RWPE1 (cell line): ENCODE measurements at places on chromosomes 4 and X.

GRCh38 chrX:102684772-102685520 is 27.3 kb upstream of the GPRASP2 start:
- no peak for DNase-seq

DNA sequence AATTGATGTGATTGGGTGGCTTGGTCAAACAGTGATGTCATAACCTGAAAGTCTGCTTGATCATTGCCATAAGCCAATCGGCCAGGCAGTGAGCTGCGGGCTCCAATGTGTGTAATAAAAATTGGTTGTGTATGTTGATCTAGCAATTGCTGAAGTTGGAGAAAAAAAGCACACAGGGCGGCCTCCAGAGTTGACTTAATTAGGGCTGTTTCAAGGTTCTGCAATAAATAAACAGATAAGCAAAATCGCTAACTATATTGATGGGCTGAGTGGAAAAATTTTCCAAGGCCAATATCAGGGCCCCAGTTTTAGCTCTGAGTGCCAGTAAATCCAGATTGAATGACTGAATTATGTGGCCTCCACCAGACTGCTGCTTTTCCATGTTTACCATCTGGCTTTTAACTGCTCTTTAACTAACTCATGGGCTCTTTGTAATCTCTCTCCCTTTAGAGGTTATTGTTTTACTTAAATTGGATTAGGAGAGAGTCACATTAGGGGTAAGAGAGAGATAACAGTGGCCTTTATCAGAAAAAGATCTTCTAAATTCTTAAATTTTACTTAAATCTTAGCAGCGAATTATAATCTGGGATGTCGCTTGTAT is 160.6 kb upstream of the WDFY3 start:
- no peak for DNase-seq

GRCh38 chr4:83779103-83780052 is 243.5 kb downstream of the GPAT3 start:
- DNase-seq: no peak

- no peak for DNase-seq
These were observed 198.0 kb downstream of the CBR4 start for GRCh38 chr4:168811786-168812651.

GRCh38 chr4:60506061-60506460 is 694.1 kb upstream of the ADGRL3 start:
- DNase-seq: no peak

- DNase-seq: no peak
These were observed 876.4 kb upstream of the SLIT2 start for GRCh38 chr4:19375136-19375804.

DNA sequence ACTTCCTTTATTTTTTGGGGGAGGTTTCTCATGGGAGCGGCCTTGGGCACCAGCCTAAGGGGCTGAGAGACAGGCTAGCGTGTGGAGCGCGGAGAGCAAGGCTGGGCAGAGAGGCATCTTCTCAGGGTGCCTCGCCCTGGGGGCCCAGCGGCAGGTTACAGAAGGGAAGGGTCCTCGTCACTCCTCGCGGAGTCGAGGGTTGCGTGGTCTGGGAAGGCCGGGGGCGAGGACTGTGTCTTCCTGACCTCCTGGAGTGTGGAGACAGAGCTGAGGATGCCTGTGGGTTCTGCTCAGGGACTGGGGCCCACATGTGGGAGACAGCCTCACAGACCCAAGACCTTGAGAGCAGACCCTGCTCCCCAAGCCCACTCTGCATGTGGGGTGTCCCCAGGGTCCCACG is 79.6 kb upstream of the LRPAP1 start:
- DNase-seq: no peak

DNA sequence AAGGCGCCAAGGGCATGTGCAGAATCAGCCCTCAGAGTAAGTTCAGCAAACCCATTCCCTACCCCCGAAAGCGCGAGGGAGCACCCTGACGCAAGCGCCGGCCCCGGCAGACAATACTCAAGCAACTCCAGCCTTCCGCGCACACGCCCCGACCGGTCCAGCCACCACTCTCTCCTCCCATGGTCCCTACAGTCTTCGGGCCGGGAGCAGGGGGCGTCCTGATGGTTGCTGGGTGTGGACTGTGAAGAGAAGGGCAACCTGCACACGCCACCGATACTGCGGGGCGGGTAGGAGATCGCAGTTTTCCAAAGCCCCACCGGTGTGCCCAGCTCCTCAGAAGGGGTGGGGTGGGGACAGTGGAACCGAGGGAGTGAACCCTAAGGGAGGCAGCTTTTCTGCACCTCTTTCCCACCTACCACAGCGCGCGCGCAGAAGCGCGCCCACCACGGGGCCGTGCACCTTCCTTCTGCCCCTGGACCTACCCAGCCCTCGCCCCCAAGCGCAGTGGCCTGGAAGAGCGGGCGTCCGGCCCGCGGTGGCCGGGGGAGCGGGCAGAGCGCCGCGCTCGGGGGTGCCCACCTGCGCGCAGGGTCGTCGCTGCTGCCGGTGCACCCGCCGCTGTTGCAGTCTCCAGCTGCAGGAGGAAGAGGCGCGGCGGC is 650.2 kb upstream of the DIPK2B start:
- no peak for DNase-seq

DNA sequence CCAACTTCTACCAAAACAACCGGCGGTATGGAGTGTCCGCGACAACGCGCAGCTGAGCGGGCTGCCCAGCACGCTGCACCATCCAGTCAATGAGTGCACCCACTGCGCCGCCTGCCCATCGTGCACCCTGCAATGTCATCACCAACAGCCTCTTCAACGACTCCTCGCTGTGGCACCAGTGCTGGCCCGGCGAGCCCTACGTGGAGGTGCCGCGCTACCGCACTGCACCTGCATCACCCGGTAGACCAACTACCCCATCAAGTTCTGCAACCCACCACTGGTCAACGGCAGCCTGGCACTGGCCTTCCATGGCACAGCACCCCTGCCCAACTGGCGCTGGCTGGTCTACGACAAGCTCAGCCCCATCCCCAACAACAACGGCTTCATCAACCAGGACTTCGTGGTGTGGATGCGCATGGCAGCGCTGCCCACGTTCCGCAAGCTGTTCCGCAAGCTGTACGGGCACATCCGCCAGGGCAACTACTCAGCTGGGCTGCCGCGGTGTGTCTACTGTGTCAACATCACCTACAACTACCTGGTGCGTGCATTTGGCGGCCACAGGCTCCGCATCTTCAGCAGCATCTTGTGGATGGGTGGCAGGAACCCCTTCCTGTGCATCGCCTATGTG is 42.8 kb downstream of the IL13RA1 start:
- DNase-seq: no peak

DNA sequence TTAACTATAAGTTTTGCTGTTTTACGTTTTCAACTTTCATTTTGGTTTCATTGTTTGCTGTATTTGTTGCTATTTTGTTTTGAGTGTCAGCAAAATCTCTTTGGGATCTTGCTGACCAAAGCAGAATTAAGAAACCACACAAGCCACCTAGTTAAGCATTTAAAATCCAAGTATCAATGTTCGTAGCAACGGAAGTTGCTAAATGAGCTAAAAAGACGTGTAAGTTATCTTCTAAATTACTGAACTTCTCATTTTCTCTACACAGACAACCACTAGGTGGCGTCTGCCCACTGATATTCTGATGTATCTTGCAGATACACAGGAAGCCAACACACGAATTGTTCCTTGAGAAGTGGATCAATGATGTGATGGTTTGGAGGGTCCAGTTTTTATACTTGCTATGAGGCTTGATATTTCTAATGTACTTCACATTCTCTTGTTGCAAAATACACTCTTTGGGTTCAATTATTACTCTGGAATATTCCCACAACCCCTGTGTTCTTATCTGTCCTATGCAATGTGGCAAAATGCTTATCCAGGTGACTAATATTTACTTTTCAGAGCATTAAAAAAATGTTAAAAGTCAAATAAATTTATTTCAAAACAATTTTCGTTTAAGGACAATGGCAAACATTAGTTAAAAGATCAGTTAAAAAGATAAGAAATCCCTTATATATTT is 250.5 kb downstream of the TECRL start:
- peak; percentile 44 for DNase-seq

GRCh38 chr4:8939160-8939839 is 67.7 kb upstream of the HMX1 start:
- DNase-seq: no peak

GRCh38 chr4:85187106-85187505 is 220.6 kb upstream of the WDFY3 start:
- no peak for DNase-seq

DNA sequence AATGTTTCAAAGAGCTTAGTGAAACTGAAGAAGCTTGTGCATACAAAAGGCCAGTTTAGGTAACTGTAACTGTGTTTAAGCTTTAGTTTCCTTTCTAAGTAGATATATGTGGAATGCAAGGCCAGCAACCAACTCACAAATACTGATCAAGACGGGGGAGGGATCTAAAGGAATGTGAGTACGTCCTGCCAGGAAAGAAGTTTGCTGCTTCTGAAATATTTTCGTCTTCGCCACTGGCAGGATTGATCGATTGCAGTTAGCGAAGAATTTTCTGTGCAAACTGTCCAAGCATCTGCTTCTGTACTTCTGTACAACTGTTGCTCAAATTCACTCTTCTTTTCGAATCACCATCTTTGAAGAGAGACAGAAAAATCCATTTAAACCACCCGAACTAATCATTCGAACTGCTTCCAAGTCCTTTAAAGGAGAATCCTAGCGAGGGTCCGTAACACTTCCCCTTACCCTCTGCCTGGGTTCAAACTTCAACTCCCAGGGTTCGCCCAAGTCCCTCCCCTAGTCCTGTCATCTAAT is 373 bp upstream of the INTS6L start:
- DNase-seq: no peak

DNA sequence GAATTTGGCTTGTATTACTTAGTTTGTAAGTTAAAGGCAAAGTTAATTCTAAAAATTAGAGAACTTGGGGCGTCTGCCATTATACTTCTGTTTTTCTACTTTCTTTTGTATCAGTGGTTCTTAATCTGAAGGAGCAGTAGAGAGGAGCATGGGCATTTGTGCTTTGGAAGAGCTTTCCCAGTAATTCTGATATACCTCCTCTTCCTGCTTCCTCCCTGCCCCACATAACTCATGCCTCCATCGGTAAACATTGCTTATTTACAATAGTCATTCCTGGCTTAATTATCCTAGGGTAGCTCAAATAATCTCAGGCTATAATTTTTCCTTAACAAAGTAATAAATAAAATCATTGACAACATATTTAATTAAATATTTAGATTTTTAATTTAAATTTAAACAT is 37.1 kb upstream of the SPARCL1 start:
- DNase-seq: no peak

DNA sequence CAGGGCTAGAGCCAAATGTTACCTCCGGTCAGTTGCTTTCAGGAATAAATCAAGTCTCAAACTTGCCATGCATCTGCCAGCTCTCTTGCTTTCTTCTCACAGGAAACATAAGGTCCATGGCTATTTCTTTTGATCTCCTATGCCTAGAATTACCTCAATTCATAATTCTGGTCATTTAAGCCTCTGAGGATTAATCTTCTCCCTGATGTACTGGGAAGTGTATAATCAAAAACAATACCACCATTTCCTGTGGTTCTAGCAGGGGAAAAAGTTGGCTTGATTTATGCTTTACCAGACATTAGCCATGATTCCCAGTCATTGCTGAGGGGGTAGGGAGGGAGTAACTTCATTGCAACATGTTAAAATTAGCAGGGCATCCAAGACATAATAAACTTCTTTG is 268.7 kb upstream of the EMCN start:
- no peak for DNase-seq

- no peak for DNase-seq
These were observed 29.1 kb upstream of the ARSD start for GRCh38 chrX:2958199-2958598.

DNA sequence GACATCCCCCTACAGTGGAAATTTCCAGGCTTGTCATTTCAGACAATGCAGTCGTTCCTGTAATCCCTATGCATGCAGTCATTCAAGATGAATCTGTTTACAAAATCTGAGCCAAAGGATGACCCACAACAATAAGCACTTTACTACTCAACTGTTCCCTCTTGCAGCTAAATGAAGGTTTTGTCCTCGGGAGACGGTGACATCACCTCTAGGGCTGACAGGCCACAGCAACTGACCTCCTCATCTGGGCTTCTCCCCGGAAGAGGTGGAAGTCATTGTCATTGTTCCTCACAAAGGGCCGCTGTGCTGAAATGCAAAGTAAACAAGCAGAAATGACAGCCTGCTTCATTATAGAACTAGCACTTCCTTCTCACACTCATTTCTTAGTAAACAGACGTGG is 29.2 kb downstream of the CLRN2 start:
- DNase-seq: no peak

GRCh38 chr4:26459054-26459755 is 31.1 kb downstream of the CCKAR start:
- peak; percentile 63 for DNase-seq

- no peak for DNase-seq
These were observed 236.7 kb downstream of the SLITRK2 start for GRCh38 chrX:146054311-146054710.

- DNase-seq: no peak
These were observed 3.7 kb upstream of the IRAK1 start for GRCh38 chrX:154023276-154024000.

DNA sequence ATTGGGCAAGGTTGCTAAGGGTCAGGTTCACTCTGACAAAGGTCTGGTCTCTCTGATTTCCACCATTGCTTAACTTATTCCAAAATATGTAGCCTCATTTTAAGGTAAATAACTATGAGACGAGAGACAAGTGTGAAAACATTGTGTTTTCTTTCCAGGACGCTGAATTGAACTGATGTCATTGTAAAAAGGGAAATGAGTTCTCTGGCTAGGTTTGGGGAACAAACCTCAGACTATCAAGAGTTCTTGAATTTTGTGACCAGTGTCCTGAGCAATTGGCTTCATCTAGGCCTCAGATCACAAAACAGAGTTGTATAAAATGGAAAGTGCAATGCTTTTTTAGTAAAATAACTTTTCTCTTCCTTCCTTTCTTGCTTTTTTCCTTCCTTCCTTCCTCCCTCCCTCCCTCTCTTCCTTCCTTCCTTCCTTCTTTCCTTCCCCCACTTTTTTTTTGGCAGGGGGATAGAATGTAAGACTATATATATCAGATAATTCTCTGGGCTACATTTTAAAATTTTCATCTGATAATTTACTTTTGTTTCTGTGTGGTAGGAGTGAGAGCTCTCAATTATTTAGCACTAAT is 30.8 kb upstream of the CXCL8 start:
- no peak for DNase-seq

GRCh38 chrX:12153317-12153716 is 15.0 kb downstream of the FRMPD4 start:
- DNase-seq: no peak

GRCh38 chr4:59127006-59127405 is 2016.8 kb upstream of the IGFBP7 start:
- no peak for DNase-seq

- DNase-seq: no peak
These were observed 787 bp upstream of the TET2 start for GRCh38 chr4:105145903-105146275.

DNA sequence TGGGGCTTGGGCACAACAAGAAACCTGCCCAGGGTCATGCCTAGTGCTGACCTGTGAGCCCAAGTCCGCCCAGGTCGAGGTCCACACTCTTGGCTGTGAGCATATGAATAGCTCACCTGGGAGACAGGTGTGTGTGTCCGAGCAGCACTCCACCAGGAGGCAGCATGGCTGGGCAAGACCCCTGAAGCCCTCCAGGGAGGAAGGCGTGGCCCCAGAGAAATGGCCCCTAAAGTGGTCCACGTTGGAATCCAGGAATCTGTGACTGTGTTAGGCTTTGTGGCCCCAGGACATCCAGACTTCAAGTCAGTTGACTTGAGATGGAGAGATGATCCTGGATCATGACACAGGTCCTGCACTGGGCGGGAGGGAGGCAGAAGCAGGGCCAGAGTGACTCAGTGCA is 138.8 kb downstream of the CPZ start:
- no peak for DNase-seq

GRCh38 chr4:184645904-184646610 is 3.2 kb downstream of the CASP3 start:
- DNase-seq: no peak

GRCh38 chr4:3861720-3862639 is 95.8 kb downstream of the ADRA2C start:
- no peak for DNase-seq
